ENCODE measurements at places on chromosomes 16 and 17.

DNA sequence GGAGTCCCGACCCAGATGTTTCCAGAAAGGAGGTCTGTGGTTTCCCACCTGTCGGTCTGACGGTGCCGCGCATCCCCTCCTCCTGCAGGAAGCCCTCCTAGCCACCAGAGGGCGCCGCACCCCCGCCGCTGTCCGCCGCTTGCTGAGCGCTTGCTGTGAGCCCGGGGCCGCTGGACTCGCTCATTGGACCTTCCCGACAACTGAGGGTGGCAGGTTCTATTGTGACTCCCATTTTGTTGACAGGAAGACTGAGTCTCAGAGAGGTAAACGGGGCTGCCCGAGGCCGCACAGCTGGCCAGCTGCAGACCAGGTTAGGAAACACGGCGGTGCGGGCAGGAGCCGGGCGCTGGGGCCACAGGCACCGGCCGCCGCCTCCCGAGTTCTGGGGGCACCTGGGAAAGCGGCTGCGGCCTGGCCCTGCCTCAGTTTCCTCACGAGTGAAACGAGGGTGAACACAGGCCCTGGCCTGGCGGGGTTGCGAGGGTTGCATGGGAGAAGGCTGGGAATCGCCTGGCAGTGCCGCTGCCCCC is 191.1 kb upstream of the CIBAR2 start:
- H3K4me3 ChIP-seq = no peak overlapping the region
- H3K4me1 ChIP-seq = peaks cover 46% of the 10 kb centered on the region
- no peak overlapping the region for H3K27ac ChIP-seq
- H3K36me3 ChIP-seq = no peaks in the 10 kb centered on the region
- H3K27me3 ChIP-seq = no peaks in the 10 kb centered on the region
- DNase-seq = peak; percentile 76

DNA sequence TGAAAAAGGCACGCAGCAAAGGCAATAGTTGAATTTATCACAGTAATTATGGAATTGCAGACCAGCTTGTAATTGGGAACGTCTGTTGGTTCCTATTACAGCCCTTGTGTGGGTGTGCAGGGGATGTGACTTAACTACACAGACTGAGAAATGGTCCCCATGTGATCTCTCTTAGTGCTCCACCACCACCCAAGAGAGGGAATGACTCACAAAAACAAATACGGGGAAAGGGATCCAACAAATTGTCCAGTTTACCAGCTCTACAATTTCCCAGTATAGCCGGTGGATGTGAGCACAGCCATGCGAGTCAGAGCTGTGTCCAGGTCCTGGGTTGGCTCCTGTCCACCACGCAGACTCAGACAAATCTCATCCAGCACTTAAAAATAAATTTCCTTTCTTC is 337.9 kb downstream of the GRIN2A start:
- H3K36me3 ChIP-seq = no peaks in the 10 kb centered on the region
- H3K4me1 ChIP-seq = no peaks in the 10 kb centered on the region
- H3K4me3 ChIP-seq = no peak overlapping the region
- H3K27ac ChIP-seq = no peak overlapping the region
- no peaks in the 10 kb centered on the region for H3K27me3 ChIP-seq

DNA sequence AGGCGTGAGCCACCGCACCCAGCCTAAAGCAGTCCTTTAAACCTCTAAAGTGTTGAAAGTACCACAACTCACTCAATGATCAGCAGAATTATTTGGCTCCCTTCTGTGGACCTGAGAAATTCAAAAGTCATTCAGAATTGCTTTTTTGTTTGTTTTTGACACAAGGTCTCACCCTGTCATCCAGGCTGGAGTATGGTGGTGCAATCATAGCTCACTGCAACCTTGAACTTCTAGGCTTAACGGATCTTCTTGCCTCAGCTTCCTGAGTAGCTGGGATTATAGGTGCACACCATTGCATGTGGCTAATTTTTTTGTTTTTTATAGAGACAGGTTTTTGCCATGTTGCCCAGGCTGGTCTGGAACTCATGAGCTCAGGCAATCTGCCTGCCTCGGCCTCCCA is 44.3 kb downstream of the TRAF4 start:
- no peak overlapping the region for H3K4me3 ChIP-seq
- DNase-seq = no peak
- no peak overlapping the region for H3K27ac ChIP-seq
- H3K27me3 ChIP-seq = no peaks in the 10 kb centered on the region
- no peaks in the 10 kb centered on the region for H3K4me1 ChIP-seq

GRCh38 chr16:84449156-84450140 is 55.0 kb downstream of the MEAK7 start:
- DNase-seq = peak; percentile 25
- no peaks in the 10 kb centered on the region for H3K4me1 ChIP-seq
- no peaks in the 10 kb centered on the region for H3K27me3 ChIP-seq
- H3K4me3 ChIP-seq = no peak overlapping the region
- no peaks in the 10 kb centered on the region for H3K36me3 ChIP-seq
- H3K27ac ChIP-seq = no peak overlapping the region

- peak overlapping the region; percentile 99 for H3K27ac ChIP-seq
- no peaks in the 10 kb centered on the region for H3K36me3 ChIP-seq
- DNase-seq = peak; percentile 43
- H3K4me1 ChIP-seq = peaks cover 39% of the 10 kb centered on the region
Observed at GRCh38 chr16:47461598-47462266, 601 bp downstream of the PHKB start.

DNA sequence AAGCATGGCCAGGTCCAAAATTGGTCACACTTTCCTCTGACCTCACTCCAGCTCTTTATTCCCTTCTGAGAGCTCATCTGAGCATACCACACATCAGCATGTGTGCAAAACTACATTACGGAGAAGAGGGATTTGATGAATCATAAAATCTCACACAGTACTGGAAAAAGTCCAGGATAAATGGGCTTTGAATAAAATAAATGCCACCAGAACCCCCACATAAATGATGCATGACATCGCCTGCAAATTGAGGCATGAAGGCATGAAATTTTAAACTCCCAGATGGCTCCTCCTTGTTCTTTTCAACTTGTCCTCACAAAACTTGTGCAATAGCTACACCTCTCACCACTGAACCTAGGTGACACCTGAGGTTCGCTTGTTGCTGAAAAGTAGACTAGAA is 439.5 kb downstream of the CA10 start:
- no peaks in the 10 kb centered on the region for H3K27me3 ChIP-seq
- no peaks in the 10 kb centered on the region for H3K36me3 ChIP-seq
- no peak overlapping the region for H3K4me3 ChIP-seq
- DNase-seq = no peak
- H3K27ac ChIP-seq = no peak overlapping the region

GRCh38 chr17:79923974-79924638 is 84.9 kb upstream of the CBX4 start:
- H3K4me1 ChIP-seq = peaks cover 74% of the 10 kb centered on the region
- peak overlapping the region; percentile 83 for H3K27ac ChIP-seq
- H3K36me3 ChIP-seq = no peaks in the 10 kb centered on the region
- H3K4me3 ChIP-seq = no peak overlapping the region
- DNase-seq = no peak
- no peaks in the 10 kb centered on the region for H3K27me3 ChIP-seq

DNA sequence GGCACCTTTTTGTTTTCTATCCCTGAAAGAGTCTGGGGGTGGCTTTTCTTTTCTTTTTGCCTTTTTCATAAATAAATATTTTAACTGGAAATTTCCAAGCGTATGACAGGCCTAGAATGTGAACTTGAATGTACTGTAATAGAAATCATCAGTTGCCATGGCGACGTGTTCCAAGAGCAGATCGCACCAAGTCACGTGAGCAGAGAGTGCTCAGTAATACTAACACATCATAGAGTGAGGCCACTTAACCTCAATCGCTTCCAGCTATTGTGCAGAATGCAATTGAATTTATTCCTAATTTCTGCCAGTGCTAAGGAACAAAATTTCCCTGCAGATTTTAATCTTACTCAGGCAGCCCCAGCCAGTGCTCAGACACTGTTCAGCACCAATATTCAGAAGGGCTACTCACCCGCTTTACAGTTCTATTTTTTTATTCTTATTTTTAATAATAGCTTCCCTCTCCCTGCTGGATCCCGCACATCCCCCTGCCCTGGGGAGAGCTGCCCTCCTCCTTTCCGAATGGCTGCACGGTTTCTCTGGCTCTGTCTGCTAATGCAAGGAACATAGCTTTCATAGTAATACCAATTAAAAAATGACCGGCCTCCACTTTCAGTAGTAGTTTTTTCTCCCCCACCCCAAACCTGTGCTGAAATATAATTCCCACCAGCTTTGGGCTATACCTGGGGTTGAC is 26.2 kb upstream of the PMFBP1 start:
- no peaks in the 10 kb centered on the region for H3K36me3 ChIP-seq
- H3K27me3 ChIP-seq = no peaks in the 10 kb centered on the region
- H3K4me1 ChIP-seq = peaks cover 19% of the 10 kb centered on the region
- DNase-seq = peak; percentile 22
- no peak overlapping the region for H3K27ac ChIP-seq
- H3K4me3 ChIP-seq = no peak overlapping the region

DNA sequence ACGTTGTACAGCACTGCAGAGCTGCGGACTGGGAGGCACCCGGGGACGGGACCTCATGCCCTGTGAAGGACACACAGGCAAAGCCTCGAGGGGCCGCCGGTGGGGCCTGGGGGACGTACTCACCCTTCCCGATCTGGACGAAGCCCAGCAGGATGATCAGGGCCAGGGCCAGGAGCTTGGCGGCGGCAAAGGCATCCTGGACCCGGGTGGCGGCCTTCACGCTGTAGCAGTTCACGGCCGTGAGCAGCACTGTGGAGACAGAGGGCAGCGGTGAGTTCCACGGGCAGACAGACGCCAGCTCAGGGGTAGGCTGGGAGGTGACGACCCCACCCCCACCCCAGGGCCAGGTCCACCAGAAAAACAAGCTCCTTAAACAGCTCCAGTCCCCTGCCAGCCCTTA is 17.7 kb downstream of the SLC7A5 start:
- DNase-seq = no peak
- no peak overlapping the region for H3K27ac ChIP-seq
- H3K27me3 ChIP-seq = no peaks in the 10 kb centered on the region
- H3K36me3 ChIP-seq = no peaks in the 10 kb centered on the region

GRCh38 chr17:17494499-17494869 is 1.7 kb downstream of the RASD1 start:
- H3K4me3 ChIP-seq = no peak overlapping the region
- H3K27ac ChIP-seq = peak overlapping the region; percentile 6
- DNase-seq = no peak
- H3K4me1 ChIP-seq = peaks cover 27% of the 10 kb centered on the region
- no peaks in the 10 kb centered on the region for H3K27me3 ChIP-seq

GRCh38 chr16:945271-946047 is 25.3 kb downstream of the LMF1 start:
- H3K4me3 ChIP-seq = no peak overlapping the region
- no peaks in the 10 kb centered on the region for H3K36me3 ChIP-seq
- DNase-seq = no peak
- H3K27me3 ChIP-seq = no peaks in the 10 kb centered on the region
